ENCODE measurements at places on chromosomes 3 and 15.

DNA sequence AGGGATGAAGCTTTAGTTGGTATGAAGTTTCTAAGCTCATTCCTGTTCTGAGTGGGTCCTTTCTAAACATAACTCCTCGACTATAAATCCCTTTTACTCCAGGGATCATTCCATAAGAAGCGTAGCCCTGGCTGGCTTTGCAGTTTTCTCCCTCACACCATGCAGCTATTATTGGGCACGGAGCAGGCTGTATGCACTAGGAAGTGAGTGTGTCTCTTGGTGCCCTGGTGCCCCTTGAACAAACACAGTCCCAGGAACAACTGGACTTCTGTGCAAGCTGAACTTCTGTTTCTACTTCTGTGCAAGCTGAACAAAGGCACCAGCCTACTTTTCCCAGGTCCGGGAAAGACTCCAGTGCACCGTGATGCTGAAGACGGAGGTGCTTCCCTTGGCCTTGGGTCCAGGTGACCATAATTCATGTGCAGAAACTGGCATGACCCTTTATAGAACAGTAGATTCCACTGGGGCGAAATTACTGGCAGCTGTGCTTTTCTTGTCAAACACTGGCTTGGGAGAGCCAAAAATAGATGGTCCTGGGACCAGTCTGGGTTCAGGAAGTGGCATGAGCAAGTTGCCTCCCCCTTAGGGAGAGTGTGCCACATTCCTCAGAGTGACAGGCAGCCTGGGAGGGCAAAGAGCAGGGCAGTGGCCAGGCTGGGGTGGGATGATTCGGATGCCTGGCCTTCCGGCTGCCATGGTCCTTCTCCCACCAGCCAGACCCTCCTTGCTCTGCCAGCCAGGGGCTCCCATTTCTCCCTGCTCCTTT, 127.2 kb downstream of the SLCO3A1 start:
- DNase-seq: no peak

- no peak for DNase-seq
Observed at GRCh38 chr15:100570275-100570674, 31.7 kb downstream of the LINS1 start.

- DNase-seq: no peak
Observed at GRCh38 chr3:73327052-73327451, 265.6 kb downstream of the EBLN2 start.

- DNase-seq: no peak
Observed at GRCh38 chr3:41592753-41593510, 369.0 kb downstream of the ULK4 start.

DNA sequence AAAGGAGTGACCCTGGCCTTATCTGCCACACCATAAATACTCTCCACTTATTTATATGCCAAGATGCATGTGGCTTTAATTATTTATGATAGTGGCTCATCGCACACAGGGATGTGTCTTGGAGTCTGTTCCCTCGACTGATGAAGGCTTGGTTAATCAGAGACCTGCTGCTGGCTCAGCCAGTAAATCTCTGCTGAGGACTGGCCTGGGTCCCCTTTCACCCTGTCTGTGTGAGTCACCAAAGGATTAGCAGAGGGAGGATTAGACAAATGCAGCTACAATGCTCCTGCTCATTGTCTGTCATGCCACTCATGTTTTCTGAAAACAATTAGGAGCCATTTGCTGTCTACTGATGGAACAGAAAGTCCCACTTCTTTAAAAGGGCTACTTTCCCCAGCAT, 226.8 kb downstream of the NTRK3 start:
- DNase-seq: no peak

DNA sequence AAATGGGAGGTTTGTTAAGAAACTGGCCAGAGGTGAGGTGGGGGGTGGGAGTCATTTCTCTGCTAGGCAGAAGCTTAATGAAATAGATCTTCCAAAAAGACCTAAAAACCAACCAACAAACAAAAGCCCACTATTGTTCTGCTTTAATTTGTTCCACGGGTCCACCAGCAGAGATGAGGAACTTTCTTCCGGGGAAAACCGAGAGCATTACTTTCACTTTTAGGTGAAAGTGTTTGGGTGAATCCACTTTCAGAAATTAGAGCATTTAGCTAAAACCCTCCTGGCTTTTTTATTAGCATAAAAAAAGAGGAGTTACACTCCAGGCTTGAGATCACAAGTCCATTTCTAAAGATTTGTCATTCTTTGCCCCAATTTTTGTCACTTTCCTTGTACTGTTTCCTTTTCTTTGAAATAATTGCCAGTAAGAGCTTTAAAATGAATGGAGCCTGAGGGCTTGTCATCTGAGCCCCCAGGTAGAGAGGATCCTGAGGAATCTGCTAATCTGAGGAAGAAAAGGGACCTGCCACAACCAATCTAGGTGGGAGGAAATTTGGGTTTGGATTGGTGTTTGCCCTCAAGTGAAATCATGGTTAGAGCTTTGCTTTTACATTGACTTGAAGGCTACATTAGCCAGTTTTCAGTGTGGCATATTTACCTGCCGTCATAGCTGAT, 667.6 kb downstream of the NAALADL2 start:
- DNase-seq: no peak

- DNase-seq: no peak
Observed at GRCh38 chr15:68696414-68697363, 117.9 kb downstream of the CORO2B start.

DNA sequence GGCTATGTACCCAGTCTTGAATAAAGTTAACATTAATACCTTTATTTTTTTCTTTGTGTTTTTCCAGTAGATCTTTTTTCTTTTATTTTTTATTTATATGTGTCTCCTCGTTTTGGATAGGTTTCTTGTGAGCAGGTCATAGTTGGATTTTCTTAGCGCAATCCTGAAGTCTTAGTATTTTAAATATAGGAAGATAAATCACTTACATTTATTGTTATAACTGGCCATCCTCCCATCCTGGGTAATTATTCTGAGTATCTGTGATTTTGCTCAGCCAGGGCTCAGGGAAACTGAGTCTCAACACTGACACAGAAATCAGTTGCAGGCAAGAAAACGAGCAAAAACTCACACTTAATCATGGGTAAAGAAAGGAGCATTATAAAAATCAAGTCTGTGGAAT, 11.6 kb upstream of the SLCO3A1 start:
- DNase-seq: no peak

DNA sequence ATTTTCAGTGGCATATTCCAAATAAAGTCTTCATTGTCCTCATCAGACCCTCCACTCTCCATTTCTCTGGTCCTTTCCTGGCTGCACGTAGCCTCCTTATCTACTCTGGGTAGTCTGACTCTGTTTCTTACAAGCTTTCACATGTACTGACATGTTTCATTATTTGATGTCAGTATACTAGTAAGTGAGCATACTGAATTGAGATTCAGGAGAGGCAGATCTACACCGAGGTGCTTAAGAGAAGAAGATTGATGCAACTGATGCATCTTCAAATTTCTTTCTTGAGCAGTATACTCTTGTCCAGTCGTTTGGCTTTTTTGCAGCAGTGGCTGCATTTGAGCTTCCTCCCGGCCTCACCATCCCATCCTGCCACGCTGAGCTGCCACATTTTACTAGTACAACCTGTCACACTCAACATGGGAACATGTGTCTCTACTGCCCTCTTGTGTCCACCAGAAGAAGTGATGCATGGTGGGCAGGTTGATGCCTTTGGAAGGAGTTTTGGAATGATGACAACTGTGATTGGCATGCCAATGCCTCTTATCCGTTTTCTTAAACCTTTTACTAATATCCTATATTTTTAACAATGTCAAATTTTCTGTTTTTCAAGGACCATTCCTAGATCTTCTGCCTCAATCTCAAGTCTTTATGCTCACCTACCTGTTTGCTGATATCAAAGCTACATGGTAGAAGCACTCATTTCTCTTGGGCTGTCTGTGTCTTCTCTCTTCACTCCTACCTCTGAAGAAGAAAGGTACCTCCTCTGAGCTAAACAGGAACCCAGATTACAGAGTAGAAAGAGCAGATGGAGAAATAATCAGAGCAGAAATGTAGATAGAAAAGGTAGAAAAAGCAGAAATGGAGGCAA, 38.7 kb downstream of the GUCA1C start:
- peak; percentile 45 for DNase-seq

DNA sequence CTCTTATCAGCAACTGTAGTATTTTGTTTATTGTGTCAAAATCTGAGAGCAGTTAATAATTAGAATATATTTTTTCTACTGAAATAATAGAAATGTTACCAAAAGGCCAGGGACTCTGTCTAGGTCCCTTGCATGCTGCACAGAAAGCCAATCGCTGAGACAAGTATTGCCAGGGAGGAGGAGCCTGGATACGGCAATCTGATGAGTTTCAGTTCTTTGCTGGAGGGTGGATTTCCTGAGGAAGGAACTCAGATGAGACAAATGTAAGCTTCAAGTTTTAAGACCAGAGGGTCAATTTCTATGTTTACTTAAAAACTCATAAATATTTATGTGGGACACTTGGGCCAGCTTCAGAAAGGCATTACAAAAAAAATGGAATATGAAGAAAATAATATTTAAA, 252.2 kb downstream of the GABRG3 start:
- no peak for DNase-seq

GRCh38 chr3:123511084-123511483, 62.2 kb upstream of the ADCY5 start:
- no peak for DNase-seq

DNA sequence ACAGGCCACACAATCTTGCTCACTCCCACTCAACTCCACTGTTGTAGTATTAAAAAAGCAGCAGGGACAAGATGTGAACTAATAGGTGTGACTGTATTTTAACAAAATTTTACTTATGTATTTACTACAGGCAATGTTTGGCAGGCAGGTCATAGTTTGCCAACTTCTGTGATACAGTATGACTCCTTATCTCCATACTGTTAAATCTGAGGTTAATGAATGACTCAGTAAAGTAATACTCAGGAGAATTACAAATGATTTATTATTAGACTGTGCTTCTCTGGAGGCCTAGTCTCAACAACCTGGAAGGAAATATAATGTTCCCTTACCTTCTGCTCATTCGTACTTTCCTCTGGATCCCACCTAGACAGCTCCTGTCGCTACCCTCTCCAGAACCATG, 258.6 kb upstream of the KCNMB2 start:
- DNase-seq: no peak

GRCh38 chr15:83012076-83012426, 612 bp upstream of the C15orf40 start:
- DNase-seq: no peak

Measured in activated CD4-positive, CD25-positive, alpha-beta regulatory T cell treated with anti-CD3 and anti-CD28 coated beads, Interleukin-2, amount 50 U/mL, for 72 hours (primary cell).